Heart left ventricle (tissue), 16 donors: ENCODE measurements at places on chromosomes 6 and 20. TPM values are rescaled to one million over a fixed set of nuclear protein-coding genes. Genes with fewer than 3 reads are reported as not detected.

The HLA-DQA1 gene
- total RNA-seq, result 4.3 TPM

The PREX1 gene
- 7.9 TPM for total RNA-seq

The ADTRP gene
- not detected for total RNA-seq

The ZKSCAN3 gene
- total RNA-seq, result 4.5 TPM

The RBPJL gene
- not detected for total RNA-seq

The BPIFA1 gene
- not detected for total RNA-seq

- peaks cover 10% of the 10 kb centered on the region for H3K4me1 ChIP-seq
- no peaks in the 10 kb centered on the region for H3K36me3 ChIP-seq
- no peak for DNase-seq
Observed at GRCh38 chr6:143112084-143112768, 51.5 kb downstream of the AIG1 start.

GRCh38 chr20:19435821-19436220, 223.4 kb downstream of the SLC24A3 start:
- no peaks in the 10 kb centered on the region for H3K4me1 ChIP-seq
- no peak for DNase-seq
- no peak overlapping the region for H3K4me3 ChIP-seq

- H3K4me3 ChIP-seq, result no peak overlapping the region
- no peaks in the 10 kb centered on the region for H3K4me1 ChIP-seq
- H3K36me3 ChIP-seq, result no peaks in the 10 kb centered on the region
- no peaks in the 10 kb centered on the region for H3K27me3 ChIP-seq
- peak; percentile 19 for DNase-seq
Observed at GRCh38 chr20:56722042-56722441, 92.9 kb downstream of the TFAP2C start.

DNA sequence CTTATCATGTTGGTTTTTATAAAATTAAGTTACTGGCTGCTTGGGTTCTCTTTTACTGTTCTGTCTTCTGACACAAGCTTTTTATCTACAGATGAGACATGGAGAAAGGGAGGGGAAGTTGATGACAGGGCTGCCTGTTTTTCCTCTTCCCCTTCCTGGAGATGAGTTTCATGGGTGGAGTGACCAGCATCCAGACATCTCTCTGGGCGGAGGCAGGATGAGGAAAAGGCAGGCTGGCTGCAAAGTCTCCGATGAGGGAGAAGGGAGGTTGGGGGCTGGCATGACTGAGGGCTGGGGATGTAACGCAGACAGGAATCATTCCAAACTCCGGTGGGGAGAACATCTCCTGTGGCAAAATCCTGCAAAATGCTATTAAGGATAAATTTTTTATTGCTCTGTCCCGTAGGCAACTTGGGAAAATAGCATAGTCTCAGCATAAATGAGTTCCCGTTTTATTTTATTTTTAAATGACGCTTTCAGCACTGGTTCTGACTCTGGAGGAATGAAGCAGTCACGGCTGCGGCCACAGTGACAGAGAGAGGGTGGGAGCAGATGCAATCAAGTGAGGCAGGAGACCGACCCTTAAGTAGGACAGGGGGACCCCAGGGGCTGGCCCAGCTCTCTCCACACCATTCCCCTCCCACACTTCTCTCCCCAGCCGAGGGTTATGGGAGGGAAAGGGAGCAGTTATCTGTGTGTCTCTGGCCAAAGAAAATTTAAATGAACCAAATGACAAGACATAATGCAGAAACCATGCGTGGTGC, 108.8 kb upstream of the PMEPA1 start:
- H3K27ac ChIP-seq, result no peak overlapping the region
- DNase-seq, result no peak
- no peaks in the 10 kb centered on the region for H3K27me3 ChIP-seq
- H3K36me3 ChIP-seq, result no peaks in the 10 kb centered on the region
- no peaks in the 10 kb centered on the region for H3K4me1 ChIP-seq

- no peaks in the 10 kb centered on the region for H3K4me1 ChIP-seq
- no peak overlapping the region for H3K27ac ChIP-seq
- no peaks in the 10 kb centered on the region for H3K27me3 ChIP-seq
Observed at GRCh38 chr20:24056491-24056890, 67.9 kb upstream of the GGTLC1 start.

DNA sequence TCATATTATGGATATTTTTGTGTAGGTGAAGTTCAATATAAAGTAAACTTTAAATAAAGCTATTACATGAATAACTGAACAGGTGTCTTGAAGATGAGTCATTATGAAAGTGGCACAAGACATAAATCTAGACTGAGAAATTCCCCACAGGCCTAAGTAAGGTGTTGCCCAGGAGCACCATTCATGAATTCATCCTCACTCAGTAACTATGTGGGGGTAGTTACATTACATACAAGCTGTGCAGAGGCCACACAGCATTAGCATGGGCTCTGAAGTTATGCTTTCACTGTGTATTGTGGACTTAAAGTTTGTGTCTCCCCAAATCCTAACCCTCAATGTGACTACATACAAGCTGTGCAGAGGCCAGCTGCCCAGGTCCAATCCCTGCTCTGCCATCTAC, 65.9 kb downstream of the BCAS1 start:
- no peak overlapping the region for H3K4me3 ChIP-seq
- no peaks in the 10 kb centered on the region for H3K27me3 ChIP-seq
- no peaks in the 10 kb centered on the region for H3K36me3 ChIP-seq
- no peak overlapping the region for H3K27ac ChIP-seq

DNA sequence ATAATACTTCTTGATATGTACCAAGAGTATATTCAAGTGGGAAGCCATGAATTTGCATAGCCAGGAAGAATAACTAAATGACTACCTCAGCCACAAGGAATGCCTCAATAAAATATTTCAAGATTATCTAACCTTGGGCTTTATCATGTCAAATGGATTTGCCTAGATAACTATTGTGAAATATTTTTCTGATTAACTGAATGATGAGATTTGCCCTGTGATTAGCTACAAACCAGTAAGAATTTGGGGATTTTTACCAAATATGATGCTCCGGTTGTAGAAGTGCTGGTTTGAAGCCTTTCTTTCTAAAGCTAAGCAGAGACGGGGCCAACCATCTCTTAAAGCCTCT, 125.6 kb upstream of the LAMP5 start:
- H3K27ac ChIP-seq, result no peak overlapping the region
- no peaks in the 10 kb centered on the region for H3K4me1 ChIP-seq
- H3K4me3 ChIP-seq, result no peak overlapping the region
- DNase-seq, result no peak

GRCh38 chr6:71414486-71414885, 125.9 kb downstream of the OGFRL1 start:
- no peak overlapping the region for H3K27ac ChIP-seq
- H3K4me3 ChIP-seq, result no peak overlapping the region
- peaks cover 37% of the 10 kb centered on the region for H3K36me3 ChIP-seq
- H3K27me3 ChIP-seq, result no peaks in the 10 kb centered on the region

DNA sequence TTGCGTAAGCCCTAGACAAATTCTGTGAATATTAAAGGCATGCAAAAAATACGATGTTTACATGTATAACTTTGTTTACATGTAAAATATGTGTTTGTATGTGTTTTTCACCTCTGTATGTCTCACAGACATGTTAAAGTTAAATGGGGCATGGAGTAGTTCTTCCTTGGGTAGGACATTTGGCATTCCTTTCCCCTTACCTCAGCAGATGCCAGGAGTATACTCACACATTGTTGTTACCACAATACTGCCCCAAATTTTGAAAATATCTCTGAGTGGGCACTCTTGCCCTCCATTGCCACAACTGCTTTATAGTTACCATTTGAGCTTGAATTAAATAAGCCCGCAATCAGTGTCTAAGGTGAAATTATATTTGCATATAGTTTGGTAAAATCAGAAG, 147.5 kb downstream of the MYO6 start:
- no peak overlapping the region for H3K27ac ChIP-seq
- no peak overlapping the region for H3K4me3 ChIP-seq
- peaks cover 44% of the 10 kb centered on the region for H3K36me3 ChIP-seq
- H3K27me3 ChIP-seq, result no peaks in the 10 kb centered on the region

DNA sequence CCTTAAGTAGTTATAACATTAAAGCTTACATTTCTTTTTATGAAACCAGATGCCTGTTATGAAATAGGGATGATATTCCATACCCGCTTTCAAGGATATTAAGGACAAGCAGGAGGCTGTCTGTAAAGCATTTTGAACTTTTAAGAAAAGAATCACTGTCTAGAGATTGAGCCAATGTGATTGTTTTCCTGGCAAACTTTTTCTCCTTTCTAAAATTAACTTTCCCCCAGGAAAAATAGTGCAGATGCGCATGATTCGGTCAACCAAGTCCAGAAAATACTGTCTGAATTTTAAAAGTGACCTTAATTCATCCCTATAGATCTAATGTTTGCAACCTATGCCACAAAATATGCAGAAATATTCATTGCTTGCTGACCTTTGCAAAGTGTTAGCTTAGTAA, 15.1 kb upstream of the DEK start:
- no peak overlapping the region for H3K4me3 ChIP-seq
- peaks cover 59% of the 10 kb centered on the region for H3K27me3 ChIP-seq

DNA sequence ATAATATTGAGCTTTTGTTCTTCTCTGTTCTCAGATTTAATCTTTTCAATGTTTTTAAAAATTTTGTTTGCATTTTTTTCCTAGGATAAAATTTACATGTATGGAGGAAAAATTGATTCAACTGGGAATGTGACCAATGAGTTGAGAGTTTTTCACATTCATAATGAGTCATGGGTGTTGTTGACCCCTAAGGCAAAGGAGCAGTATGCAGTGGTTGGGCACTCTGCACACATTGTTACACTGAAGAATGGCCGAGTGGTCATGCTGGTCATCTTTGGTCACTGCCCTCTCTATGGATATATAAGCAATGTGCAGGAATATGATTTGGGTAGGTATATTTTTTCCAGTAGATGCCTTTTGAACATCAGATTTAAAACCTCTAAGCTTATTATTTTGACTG, 89.8 kb downstream of the ATRN start:
- H3K27me3 ChIP-seq, result no peaks in the 10 kb centered on the region
- H3K4me3 ChIP-seq, result no peak overlapping the region
- H3K4me1 ChIP-seq, result no peaks in the 10 kb centered on the region
- no peak overlapping the region for H3K27ac ChIP-seq
- no peaks in the 10 kb centered on the region for H3K36me3 ChIP-seq
- DNase-seq, result no peak

DNA sequence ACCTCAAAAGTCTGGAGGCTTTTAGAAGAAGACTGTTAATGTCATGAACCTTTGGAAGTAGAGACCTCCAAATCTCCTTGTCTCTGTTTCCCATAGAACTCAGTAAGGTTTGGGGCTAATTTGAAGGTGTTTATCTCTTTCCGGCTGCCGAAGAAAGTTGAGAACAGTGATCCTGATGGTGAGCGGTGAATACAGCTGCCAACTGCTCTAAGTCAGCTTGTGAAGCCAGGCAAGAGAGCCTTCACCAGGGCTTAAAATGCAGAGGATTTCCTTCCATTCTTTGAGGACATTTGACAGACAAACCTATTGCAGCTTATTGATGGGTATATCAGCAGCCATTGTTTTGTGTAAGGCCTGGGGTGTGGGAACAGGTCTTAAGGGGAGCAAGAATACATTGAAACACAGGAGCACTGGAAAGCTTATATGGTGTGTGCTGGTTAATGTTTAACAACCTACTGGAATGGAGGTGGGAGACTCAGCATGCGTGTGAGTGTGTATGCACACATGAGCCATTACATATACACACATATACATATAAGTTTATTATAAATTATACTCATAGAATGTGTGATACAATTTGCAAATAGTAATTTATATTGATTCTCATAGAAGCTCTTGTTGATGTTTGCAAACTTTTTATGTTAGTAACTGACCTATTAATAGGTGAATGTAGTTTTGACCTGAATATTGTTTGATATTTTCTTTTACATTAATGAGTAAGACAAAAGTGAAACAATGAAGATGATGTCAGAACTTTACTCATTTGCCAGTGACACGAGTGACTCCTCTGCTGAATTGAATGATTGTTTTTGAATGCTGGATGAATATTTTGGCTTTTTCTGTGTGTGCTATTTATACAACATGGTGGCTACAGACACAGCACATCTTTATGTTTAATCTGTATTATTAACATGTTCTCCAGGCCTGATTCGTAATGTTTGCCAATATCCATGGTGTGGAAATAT, 18.1 kb downstream of the PLEKHG1 start:
- peak overlapping the region; percentile 24 for H3K27ac ChIP-seq
- H3K36me3 ChIP-seq, result no peaks in the 10 kb centered on the region
- no peaks in the 10 kb centered on the region for H3K27me3 ChIP-seq
